Activated T-cell treated with anti-CD3 and anti-CD28 coated beads, Interleukin-2, amount 50 U/mL, for 48 hours (primary cell): ENCODE measurements at places on chromosomes 12 and 14.

GRCh38 chr12:12786351-12786705 is 869 bp downstream of the APOLD1 start:
- no peak for DNase-seq

DNA sequence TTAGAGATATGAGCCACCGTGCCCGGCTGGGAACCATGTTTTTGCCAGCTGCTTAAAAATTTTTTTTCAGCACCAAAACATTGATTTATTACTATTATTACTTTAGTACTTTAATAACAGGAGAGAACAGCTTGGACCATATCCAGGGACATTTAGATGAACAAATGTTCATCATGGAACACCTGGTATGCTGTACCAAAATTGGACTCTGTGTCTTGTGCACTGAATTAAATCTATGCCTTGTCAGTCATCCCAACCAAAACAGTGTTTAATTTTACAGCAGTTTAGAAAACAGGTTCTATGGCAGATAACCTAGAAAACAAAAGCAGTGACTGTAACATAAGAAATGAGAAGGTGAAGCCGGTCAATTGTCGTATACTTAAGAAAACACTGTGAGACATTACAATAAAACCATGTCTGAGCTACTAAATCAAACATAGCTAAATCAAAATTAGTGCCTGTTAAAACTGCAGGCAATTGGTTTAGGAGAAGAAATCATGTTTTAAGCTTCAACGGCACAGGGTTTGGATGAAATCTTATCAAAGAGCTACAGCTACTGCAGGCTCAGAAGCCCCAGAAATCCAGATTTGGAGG is 58.2 kb upstream of the PYGL start:
- DNase-seq, result no peak

DNA sequence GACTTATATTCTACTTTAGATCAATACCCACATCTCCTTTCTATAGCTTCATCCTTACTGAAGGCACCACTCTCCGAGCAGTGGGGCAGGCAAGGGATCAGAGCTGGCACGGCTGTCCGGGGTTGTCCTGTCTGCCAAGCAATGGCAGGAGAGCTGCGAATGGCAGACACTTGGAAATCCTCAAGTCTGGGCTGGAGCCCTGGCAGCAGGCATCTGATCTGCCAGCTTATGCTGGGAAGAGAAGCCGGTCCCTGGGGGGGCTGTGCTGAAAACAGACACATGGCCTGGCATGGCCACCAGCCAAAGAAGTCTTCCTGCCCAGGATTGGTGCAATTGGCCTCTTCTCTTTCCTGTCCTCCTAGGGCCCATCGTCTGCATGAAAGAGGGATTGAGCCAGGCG is 280.2 kb upstream of the PWP1 start:
- DNase-seq, result no peak

DNA sequence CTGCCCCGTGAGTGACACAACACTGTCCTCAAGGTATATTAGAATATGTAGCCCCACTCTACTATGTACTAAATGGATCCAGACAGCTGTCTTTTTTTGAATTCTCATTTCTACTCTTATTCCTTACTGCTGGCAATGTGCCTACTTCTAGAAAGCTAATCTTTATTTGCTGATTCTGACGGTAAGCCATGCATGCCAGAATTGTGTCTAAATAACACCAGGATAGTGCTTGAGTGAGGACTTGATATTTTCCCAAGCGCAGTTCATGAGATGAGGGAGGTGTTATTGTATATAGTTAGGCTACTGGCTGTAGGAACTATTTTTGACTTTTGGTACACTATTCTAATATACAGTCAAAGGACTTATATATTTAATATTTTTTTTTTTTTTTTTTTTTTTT is 316.2 kb upstream of the NAV3 start:
- DNase-seq, result no peak

DNA sequence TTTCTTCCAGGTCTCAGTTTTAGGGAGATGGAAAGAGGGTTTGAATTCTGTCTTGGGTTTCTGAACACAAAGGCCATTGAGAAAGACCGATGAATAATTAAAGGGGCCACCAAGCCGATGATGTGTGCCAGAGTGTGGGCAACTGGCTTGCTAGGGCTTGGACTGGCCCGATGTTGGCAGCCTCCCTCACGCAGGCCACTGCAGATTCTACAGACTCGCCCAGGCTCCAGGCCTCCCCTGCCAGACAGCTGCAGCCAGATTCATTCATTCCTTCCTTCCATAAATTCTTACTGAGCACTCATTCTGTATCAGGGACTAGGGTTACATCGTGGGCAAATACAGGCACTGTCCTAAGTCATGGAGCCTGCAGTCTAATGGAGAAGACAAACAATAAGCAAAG is 34.9 kb downstream of the ACTN1 start:
- no peak for DNase-seq

DNA sequence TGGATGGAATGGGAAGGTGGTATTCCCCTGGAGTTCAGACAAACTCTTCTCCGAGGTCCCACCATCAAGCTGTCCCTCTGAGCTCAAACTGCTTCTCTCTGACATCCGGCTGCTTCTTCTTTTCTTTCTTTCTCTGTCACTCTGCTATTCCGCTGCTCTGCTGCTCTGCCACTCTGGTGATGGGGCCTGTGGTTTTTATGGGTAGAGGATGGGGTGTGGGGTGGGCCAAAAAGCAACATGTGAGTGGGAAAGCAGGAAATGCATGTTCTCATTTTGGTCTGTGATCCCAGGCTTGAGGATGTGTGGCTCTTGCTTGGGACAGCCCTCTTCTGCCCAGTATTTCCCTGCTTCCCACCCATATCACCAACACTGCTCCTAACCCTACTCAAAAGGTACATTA is 30.6 kb downstream of the CLECL1 start:
- peak; percentile 60 for DNase-seq

DNA sequence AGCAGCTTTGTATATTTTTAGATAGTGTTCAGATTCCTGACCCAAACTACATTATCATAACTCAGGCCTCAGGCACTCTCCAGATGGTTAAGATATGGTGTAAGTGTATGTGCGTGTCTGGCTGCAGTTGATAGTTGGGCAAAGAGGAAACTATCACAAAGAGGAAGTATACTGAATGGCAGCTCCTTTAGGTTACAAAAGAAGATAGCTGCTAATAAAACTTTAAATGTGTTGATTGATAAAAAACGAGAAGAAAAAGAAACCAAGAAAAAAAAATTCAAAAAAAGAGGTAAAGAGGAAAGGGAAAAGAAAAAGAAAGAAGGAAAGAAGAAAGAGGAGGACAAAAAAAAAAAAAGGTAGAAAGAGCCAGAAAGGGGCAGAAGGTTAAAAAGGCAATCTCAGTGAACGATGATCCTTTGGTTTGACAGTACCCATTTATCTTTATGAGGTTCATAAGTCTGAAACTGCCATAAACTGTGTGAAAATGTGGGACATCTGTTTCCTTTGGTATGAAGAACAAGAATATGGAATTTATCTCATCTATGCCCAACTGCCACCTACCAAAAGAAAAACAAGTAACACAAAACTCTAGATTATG is 42.2 kb downstream of the TAOK3 start:
- DNase-seq, result no peak

DNA sequence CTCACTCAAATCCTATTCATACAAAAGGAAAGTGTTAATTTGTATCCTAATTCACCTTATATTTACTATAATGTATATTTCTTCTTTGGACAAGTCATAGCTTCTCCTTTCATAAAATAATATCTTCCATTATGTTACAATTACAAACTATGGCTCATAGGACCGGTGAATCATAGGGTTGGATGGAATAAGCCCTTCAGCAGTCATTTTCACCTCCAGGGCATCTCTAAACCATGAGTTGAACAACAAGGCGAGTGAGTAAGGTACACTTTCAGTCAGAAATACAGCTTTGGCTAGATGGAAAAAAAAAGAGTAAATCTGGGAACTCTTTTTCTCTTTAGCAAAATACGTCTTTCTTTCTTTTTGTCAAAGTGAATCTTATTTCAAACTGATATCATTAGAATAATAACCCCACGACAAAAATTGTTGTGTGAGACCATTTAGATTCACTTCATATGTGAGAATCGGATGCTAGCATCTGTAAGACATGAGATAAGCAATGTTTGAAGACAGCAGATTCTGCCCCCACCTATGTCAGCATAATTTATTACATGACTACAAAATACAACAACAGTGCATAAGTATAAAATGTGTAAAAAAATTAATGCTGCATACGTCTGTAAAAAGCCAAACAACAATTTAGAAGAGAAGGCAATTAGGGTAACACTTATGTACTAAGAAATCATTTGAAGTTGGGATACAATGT is 184.4 kb upstream of the SLC38A2 start:
- DNase-seq, result no peak

- DNase-seq, result no peak
Measured at GRCh38 chr14:104437703-104438102, 141.9 kb upstream of the C14orf180 start.

GRCh38 chr12:68532204-68532886 is 78.4 kb upstream of the RAP1B start:
- DNase-seq, result no peak

- no peak for DNase-seq
Measured at GRCh38 chr14:77502109-77502782, 3.6 kb upstream of the ISM2 start.

DNA sequence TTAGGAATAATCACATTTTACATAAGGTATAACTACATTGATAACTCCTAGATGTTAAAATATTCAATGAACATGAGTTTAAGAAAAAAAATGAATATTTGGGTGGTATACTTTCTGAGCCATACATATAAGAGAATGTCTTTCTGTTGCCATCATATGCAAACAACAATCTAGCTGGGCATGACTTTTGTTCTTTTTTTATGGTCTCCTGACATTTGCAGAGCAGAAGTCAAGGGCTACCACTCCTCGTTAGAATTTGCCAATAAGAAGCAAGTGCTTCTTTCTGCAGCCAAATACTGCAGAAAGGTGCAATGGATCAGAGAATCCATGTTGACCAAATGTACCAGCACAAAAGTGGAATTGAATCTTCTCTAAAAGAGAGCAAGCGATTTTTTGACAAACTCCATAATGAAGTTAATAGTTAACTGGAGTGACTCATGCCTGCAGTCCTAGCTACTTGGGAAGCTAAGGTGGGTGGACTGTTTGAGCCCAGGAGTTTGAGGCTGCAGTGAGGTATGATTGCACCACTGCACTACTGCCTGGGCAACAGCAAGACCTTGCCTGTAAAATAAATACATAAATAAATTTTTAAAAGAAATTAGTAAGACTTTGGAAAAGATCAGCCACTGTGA is 25.5 kb upstream of the CCDC91 start:
- DNase-seq, result no peak

- DNase-seq, result peak; percentile 86
Measured at GRCh38 chr14:22872033-22872832, 693 bp downstream of the LRP10 start.

DNA sequence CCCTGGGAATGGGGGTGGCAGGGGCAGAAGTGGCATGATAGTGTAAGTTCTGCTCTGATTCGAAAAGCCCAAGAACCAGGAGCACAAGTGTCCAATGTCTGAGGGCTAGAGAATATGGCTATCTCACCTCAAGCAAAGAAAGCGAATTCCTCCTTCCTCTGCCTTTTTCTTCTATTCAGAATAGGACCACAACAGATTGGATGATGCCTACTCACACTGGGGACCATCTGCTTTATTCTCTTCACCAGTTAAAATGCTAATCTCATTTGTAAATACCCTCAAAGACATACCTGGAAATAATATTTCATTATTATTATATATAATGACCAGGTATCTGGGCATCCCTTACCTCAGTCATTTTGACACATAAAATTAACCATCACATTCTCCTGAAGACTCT is 808.7 kb downstream of the NRXN3 start:
- no peak for DNase-seq

DNA sequence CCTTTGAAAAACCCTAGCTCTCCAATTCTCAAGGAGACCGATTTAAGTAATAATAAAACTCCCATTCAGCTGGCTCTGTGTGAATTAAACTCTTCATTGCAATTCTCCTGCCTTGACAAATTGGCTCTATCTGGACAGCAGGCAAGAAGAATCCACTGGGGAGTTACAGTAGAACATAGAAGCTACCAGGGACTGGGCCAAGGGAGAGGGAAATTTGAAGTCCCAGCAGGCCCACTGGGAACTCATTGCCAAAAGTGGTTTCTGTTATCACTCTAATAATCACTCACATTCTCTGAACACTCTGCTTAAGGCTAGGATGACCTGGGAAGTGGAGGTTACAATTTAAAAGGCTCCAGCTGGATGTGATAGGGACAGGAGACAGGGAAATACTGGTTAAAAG is 384.5 kb upstream of the CCDC196 start:
- DNase-seq, result no peak

GRCh38 chr12:47585507-47585906 is 120.3 kb downstream of the RPAP3 start:
- no peak for DNase-seq

- no peak for DNase-seq
Measured at GRCh38 chr12:52506858-52507715, 13.1 kb downstream of the KRT5 start.

- no peak for DNase-seq
Measured at GRCh38 chr14:59320763-59321625, 132.5 kb downstream of the DAAM1 start.

DNA sequence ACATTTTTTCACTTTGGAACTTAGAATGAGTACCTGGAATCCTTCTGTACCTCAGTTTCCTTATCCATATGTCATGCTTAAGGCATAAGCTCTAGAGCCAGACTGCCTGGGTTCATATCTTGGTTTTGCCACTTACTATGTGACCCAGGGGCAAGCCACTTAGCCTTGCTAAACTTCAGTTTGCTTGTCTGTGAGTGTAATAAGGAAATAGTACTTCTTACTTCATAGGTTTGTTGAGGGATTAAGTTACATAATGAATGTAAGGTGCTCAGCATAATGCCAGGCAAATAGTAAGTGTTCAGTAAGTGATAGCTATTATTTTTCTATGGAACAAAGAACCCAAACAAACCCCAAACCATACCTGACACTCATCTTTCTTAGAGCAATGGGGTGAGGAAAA is 225.1 kb downstream of the BCAT1 start:
- no peak for DNase-seq

GRCh38 chr12:85367936-85368335 is 87.9 kb downstream of the ALX1 start:
- DNase-seq, result no peak

GRCh38 chr14:90445011-90445410 is 48.2 kb downstream of the CALM1 start:
- no peak for DNase-seq

GRCh38 chr14:70183991-70184390 is 4.8 kb downstream of the SLC8A3 start:
- DNase-seq, result no peak
